ENCODE measurements at places on chromosomes 5 and 9.

- DNase-seq: no peak
These were observed 278.0 kb downstream of the DRD1 start for GRCh38 chr5:175166026-175166425.

GRCh38 chr9:131310833-131311554 is 21.5 kb downstream of the PLPP7 start:
- DNase-seq: peak; percentile 20

DNA sequence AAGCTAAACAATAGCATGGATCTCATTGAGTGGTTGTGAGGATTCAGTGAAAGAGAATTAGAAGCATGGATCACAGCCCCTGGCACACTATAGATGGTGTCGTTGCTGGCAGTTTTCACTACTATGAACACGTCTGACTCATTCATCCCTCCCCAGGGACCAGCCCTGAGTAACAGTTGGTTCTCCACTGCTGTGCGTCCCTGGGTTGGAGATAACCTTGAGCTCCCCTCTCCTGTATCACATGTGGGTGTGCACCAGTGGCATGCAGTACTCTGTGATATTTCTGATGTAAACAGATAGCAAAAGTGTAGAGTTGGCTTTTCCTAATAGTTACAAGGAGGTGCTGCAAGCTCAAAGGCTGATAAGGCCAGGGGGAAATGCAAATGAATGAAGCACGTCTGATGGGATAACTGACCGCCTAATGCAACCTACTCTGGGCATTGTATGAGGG is 8.8 kb upstream of the LCP2 start:
- no peak for DNase-seq

- no peak for DNase-seq
These were observed 96.4 kb downstream of the PSAT1 start for GRCh38 chr9:78393340-78393739.

DNA sequence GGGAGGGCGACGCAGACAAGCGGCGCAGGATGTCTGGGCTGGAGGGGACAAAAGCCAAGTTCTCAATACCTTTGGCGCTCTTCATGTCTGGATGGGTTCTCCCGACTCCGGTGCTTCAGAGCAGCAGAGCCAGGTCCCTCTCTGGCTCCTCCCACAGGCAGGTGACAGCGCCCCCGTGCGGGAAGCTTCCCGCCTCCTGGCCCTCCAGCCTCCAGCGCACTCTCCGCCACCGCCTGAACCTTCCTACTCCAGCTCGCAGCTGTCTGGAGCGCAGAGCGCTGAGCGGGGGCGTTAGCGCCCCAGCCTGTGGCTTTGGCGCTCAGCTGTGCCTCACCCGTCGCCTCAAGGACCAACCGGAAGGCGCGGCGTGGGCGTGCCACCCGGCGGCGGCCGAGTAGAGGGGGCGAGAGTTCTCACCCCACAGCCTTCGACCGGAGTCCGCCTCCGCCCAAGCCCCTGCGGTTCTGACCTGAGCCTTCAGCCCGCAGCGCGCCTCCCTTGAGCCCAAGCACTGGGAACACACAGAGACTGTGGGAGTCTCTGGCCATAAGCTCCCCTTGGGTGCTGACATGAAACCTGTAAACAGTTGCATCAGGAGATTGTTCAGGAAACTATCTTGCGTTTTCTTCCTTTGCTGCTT is at the start of gene SLCO4C1:
Gene SLCO4C1, minus strand, starts transcription at position 107 of the 640 bp plus-strand sequence. Its CDS starts 22 bp downstream, at position 85.
- peak; percentile 30 for DNase-seq

- DNase-seq: no peak
These were observed 60.9 kb upstream of the SMARCA2 start for GRCh38 chr9:1954238-1954637.

DNA sequence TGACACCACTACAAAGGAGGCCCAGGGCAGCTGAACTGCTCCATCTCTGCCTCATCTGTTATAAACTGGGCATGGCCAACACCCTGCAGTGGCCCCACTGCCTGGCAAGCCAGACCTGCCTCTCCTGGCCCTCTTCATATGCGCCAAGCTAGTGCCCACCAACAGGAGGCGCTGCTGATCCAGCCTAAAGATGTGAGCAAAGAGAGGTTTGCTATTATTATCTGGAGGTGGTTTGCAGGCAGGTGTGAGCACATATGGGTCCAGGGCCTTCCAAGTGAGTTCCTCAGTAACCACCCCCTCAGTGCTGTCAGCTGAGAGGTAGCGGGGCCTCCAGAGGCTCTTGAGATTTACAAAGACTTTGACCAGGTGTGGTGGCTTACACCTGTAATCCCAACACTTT is 232.2 kb downstream of the SYK start:
- DNase-seq: peak; percentile 29

- DNase-seq: no peak
These were observed 378.6 kb upstream of the KLF4 start for GRCh38 chr9:107868186-107868585.

- DNase-seq: no peak
These were observed 182.5 kb upstream of the NR3C1 start for GRCh38 chr5:143585970-143586369.
